Stimulated activated CD8-positive, alpha-beta memory T cell treated with anti-CD3 and anti-CD28 coated beads, Interleukin-7, amount 100 ng/mL, for 1 hour (primary cell): ENCODE measurements at places on chromosomes 6 and 20.

DNA sequence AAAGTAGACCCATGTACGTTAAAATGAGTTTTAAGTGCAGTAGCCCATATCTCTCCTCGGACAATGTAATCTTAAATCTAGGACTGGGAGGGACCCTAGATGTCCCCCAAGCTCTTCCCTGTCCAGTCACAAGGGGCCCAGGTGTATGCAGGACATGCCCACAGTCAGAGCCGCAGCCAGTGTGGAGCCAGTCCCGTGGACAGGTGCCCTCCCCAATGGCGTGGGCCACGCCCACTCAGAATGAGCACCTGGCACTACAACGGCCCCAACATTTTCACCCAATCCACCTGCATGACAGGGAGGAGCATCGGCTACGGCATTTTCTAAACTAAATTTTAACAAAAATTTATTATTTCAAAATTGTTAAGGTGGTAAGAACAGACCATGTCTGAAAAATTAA is 53.2 kb downstream of the WDR27 start:
- DNase-seq = no peak

DNA sequence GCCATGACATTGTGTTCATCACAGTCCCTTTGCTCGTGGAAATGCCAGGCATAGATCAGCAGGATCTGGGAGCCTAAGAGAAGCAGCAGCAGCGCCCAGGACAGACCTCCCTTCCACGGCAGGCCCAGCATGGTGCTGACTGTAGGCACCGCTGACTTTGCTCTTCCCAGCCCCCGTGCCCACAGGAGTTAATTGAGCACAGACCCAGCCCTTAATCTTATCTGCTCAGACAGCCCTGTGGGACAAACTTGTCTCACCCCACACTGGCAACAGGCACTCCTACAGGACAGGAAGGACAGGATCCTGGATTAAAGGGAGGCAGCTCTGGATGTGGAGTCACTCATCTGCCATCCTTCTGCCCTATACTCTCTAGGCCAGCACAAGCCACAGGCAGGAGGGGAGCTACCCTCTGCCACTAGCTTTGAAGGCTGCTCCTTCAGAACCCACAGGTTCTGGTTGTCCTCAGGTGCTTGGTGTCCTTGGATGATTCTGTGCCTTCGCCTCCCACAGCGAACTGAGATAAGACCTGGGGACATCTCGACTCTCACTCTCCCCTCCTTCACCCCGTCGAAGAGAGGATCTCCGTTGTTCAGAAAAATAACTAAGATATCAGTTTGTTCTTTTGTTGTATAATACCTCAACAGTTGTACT is at the start of gene CST9L:
Gene CST9L (minus strand): TSS at position 165 of the 651 bp plus-strand sequence. CDS start 34 bp downstream, at position 131.
- DNase-seq = no peak

GRCh38 chr20:17611290-17611539 is 41.3 kb downstream of the DSTN start:
- no peak for DNase-seq

GRCh38 chr6:161439093-161439492 is 165.2 kb upstream of the AGPAT4 start:
- DNase-seq = no peak

DNA sequence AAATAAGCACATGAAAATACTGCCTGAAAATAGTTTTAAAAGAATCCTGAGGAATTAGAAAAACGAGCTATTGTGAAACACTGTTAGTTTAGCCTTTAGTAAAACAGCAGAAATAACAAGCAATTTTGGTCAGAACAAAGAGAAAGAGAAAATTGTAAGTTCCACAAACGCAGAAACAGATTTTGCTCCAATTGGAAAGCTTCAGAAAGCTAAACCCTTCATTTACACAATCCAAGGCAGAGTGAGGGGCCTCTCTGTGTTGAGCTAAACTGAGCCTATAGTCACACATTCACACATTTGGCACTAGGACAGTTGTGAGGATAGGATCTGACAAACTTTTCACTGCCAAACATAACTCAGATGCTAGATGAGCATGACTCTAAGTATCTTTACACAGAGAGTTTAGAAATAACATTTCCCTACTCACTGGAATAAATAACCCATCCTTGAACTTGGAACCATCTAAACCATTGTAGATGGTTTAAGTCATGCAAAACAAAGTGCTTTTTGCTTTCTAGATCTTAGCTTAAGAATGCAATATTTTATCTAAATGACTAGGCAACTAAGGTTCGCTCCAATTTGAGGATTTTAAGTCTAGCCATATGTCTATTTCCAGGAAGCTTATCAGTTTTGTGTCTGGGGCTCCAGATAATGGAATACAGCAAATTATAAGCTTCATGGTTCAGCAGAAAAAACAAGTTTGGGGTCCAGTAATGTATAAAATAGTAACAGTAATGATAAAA is 122.6 kb downstream of the SGK1 start:
- no peak for DNase-seq

GRCh38 chr20:50438986-50439407 is 71.2 kb upstream of the PTPN1 start:
- no peak for DNase-seq

DNA sequence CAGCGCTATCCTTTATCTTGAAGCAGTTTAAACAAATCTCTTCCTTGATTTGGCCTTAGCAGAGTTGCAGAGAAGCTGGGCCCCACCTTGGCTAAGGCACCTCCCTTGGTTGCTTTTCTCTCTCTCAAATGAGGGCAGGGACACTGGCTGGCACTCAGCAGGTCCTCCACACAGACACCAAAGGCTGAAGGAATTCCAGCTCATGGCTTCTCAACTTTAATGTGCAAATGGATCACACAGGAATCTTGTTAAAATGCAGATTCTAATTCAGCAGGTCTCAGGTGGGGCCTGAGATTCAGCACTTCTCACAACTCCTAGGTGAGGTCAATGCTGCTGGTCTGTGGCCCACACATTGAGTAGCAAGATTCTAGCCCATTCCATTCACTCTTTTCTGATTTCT is 25.7 kb downstream of the RIMS4 start:
- no peak for DNase-seq

DNA sequence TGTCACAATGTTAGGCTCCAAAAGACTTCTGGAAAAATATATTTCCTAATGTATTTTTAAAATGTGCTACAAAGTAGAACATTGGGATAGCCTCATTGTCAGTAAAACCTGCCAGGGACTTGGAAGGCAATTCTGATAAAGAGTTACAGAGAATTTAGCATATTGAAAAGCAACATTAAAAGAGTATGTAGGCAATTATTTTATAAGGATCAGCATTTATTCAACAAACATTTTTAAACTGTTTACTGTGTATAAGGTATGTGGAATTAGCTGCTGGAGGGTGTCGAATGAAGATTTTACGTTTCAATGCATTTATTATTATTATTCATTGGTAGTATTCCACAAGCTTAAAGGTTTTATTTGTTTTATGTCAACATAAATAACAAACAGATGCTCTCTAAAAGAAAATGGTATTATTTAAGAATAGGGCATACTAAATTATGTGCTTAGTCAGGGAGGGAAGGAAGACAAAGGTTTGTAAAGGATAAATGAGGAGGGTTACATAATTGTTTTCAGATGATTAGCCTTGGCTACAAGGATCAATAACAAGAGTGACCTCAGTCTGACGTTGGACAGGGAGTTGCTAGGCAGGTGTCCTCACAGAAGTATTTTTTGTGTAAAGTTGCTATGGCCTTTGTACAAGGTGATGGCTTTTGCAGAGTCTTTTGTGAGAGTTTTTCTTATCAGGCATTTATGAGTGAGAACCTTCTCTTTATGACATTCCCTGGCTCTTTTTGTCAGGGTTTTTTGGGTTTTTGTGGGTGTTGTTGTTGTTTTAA is 313.4 kb upstream of the PLCB4 start:
- DNase-seq = no peak

DNA sequence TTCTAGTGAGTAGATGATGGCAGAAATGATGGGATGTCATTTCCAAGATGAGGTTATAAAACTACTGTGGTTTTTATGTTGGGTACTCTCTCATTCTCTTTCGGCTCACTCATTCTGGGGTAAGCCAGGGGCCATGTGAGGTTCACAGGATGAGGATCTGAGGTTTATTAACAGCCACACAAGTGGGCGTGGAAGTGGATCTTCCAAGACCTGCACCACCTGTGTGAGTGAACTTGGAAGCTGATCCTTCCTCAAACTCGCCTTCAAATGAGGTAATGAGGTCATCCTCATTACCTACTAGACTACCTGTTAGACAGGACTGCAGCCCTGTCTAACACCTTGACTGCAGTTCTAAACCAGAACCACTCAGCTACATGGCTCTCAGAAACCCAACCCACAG is 45.1 kb upstream of the TAGAP start:
- DNase-seq = no peak

- DNase-seq = no peak
Observed at GRCh38 chr6:33118525-33119123, 42.8 kb downstream of the HLA-DPB1 start.

GRCh38 chr20:63542031-63542559 is 4.9 kb upstream of the PTK6 start:
- no peak for DNase-seq

DNA sequence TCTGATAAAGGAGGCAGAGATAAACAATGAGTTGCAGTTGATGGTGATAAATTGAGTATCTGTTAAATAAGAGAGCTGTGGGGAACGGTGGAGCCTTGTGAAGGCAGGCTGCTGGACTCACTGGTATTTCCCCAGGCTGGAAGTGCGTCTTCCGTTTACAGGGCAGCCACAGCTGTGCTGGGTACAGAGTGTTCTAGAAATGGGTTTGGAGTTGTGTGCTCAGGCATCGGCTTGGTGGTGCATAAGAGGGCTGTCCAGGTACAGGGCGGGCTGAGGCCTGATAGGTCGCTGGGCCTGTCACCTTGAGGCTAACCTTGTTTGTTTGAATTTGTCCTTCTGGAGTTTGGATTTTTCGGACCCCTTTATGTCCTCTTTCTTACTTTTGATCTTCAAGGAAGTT is 39.3 kb downstream of the ARID1B start:
- DNase-seq = no peak

DNA sequence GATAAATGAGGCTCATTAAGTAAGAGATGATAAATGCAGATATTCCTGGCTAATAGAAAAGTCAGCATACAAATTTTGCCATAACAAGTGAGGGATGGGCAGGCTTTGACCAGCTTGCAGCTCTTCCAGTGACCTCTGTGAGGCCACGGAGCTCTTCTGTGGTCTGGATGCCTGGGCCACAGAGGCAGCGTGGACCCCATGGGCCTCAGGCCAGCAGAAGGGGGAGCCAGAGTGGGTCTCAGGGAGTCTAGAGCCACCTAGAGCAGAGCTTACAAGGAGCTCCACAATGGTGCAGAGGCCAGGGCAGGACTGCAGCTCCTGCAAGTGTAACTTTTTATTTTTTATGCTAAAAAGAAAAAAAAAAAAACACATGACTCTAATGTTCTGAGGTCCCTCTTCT is 165.1 kb downstream of the ARID1B start:
- no peak for DNase-seq

- DNase-seq = peak; percentile 32
Observed at GRCh38 chr20:31674895-31675827, 37.4 kb downstream of the COX4I2 start.

- no peak for DNase-seq
Observed at GRCh38 chr6:168459572-168459971, 18.6 kb downstream of the SMOC2 start.

DNA sequence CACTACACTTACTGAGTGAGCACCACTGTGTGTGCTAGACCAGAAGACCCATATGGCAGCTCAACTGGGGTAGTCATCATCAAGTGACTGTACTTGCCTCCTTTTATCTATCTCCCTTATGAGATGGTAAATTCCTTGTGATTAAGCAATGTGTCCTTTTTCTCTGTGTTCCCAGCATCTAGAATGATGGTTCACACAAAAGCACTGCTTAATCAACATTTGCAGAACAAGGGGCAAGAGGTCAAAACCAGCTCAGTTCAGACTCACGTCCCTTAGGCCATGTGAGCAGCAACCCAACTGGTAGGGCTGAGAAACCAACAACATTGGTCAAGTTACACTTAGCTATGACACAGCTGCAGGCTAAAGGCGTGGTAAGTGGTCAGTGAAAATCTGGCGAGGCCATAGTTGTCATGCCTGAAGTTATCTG is 10.0 kb downstream of the TRAM2 start:
- DNase-seq = no peak

GRCh38 chr6:166194914-166195859 is 27.5 kb upstream of the TBXT start:
- no peak for DNase-seq

- DNase-seq = no peak
Observed at GRCh38 chr20:45085289-45085688, 15.6 kb downstream of the KCNS1 start.

DNA sequence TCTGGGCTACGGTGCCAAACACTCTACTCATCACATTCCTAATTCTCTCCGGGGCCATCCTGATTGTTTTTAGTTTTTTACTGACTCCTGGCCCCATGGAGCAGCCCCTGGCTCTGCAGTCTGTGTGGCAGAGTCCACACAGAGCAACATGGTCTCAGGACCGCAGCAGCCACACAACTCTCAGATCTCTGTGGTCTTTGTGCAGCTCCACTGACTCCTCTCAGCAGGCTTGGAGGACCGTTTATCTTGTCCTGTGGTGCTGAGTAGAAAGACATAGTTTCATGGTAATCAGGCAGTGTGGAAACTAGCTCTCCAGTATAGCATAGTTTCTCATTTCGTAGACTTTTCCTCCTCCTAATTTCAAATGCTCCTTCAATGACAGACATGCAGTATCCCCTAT is 168.4 kb downstream of the EDN1 start:
- no peak for DNase-seq

DNA sequence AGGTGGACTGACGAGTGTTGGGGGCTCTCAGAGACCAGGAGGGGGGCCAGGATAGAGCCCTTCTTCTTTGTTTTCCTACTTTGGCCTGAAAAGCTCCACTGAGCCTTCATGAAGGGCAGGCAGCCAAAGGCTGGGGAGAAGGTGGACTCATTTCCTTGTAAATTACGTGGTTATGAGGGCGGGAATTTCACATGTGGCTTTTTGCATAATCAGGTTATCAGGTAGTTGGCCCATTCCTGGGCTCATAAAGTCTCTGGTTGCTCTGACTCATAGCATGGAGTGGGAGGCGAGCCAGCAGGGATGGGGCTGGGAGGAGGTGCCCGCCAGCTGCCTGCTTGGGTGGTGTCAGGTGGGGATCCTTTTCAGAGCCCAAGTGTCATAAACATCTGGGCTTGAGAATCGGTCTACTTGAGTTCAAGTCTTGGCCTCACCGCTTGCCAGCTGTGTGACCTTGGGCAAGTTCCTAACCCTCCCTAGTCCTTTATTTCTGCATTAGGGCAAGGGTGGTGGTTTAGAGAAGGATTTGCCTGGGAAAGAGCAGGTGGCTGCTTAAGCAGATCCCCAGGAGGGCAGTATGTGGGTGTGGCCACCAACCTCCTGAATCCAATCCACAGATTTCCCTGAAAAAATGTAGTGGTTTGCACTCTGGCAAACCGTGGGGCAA is 26.5 kb upstream of the RNF24 start:
- DNase-seq = no peak

- DNase-seq = no peak
Observed at GRCh38 chr20:48562586-48563116, 265.1 kb downstream of the PREX1 start.

DNA sequence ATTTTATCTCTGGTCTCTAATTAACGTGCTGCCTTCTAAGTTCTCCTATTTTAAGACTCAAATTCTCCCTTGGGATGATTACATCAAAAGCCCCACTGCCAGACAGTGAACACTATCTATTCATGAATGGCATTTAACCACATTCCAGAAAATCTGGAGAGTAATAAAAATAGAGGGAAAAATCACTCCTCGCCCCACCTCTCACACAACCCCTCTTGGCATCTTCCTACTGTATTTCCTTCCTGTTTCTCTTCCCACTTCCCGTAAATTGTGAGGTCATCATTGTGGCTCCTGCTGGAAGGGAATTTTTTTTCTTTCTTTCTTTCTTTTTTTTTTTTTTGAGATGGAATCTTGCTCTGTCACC is 31.5 kb downstream of the RAB44 start:
- DNase-seq = no peak

- peak; percentile 14 for DNase-seq
Observed at GRCh38 chr20:35226884-35227681, 593 bp downstream of the MMP24 start.

GRCh38 chr6:57147401-57147800 is 24.7 kb upstream of the BAG2 start:
- DNase-seq = no peak
